ENCODE measurements at places on chromosomes 2 and 18.

DNA sequence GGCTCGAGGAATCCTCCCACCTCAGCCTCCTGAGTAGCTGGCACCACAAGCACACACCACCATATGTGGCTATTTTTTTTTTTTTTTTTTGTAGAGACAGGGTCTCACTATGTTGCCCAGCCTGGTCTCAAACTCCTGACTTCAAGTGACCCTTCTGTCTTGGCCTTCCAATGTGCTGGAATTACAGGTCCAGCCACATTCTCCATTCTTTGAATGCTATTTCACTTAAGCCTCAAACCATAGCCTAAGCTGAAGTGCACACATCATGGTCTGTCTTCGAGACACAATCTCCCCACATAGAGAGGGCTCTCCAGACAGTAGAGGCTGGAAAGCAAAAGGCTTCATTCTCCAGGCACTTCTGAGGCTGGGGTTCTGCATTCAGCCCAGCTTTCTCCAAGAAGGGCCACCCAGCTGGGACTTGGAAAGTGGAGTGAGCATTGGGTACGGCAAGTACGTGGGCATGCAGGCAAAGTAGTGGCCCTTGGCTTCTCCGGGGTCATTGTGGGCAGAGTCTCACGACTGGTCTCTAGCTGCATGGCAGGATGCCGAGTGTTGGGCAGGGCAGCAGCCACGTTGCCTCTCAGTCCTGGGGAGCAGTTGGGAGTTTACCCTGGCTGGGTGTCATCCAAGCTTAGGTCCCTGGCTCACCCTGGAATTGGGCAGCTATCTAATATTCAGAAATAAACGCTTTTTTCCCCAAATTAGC lies 78.2 kb upstream of the SMAD7 start:
- DNase-seq = peak; percentile 28

DNA sequence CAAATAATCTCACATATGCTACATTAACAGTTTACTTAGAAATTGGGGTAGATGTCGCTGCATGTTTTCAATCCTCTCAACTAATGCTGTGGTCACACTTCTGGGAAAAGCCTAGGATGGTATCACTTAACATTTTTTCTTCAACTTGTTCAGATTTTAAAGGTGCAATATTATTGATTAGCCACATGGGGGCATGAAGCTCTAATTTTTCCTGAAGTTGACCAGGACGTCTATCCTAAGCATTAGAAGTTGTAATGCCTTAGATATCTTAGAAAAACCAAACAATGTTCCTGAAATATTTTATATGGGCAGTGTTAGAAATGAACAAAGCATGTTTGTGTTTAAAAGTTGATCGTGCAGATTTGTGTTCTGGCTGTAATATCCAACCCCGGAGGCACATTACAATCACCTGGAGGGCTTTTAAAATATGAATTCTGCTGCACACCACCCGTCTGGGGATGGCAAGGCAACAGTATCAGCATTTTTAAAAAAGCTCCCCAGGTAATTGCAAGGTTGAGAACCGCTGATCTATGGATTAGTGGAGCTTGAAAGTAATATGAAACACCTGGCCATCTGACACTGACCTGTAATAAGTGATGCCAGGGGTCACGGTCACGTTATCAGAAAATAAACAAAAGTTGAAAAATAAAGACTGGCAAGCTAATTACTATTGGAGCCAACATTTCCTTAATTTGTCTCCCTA lies 100.5 kb upstream of the LMAN1 start:
- no peak for DNase-seq

DNA sequence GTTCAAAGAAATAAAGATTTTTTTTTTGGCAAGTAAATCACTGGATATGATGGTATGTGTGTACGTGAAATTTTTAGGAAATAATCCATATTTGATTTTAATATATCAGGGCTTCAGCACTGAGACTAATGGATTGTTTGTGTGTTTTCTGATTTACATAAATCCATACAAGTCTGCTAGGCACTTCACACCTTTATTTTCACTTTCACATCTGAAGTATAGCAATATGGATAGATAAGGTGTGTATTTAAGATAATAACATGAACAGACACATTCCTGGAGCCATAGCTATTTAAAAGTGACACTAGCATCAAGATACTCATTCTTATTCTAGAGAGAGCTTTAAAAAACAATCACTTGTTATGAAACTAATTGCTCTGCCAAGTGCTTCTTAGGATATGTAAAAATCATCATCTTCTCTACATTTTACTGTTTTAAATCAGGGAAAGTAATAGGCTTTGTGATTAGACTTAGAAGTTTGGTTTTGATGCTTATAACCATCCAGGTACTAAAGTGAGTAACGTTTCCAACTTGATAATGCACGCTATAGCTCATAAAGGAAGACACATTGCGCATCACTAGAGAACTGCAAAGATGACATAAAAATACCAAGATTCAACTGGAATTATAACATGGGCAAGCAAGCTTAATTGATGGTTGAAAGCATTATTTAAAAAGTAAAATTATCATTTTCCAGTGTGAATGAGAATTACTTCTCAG lies 208.9 kb downstream of the ZEB2 start:
- no peak for DNase-seq

DNA sequence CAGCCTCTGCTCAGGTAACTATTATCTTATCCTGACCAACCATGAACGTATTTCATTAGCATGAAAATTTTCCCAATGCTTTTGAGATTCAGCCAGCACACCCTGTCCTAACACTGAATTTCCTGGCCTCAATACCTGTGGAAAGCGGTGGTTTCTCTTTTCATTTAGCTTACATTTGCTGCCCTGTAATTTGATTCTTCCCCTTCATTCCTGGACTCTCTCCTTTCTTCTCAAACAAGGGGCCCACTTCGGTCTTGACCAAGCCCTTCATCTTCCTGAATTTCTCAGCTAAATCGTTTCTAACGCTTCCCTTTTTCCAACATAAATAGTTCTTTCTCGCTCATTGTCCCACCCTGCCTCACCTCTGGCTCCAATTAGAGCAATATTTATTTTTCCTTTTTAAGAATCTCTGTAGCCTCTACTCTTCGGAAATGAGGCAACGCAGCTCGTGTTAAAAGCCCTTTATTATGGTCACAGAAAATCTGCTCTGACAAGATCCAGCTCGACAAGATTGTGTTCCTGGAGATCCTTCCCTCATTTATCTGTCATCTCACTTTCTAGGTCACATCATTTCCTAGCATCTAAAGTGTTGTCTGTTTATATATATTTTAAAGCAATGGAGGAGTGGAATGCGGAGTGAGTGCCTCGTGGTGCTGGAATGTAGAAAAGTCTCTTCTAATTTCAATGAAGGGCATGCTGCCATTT lies 49.5 kb upstream of the BCL11A start:
- no peak for DNase-seq

- no peak for DNase-seq
Observed at GRCh38 chr2:149488706-149489440, 98.7 kb downstream of the MMADHC start.

DNA sequence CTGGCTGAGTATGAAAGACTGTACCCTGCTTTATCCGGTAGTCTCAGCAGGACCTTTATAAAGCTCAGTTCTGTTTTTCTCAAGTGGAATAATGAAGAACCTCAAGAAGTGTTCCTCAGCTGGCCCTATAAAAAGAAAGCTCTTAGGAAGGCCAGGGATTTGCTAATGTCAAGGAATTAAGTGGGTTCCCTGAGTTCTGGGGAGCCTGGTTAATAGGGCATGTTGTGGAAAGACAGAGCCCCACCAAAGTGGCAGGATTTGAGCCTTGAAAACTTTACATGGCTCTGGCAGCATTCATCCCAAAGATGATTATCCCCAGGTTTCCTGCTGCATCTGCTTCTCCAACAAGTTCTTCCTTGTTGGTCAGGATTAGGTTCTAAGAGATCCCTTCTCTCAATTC lies 6.9 kb upstream of the DYSF start:
- DNase-seq = no peak

- no peak for DNase-seq
Observed at GRCh38 chr2:184654945-184655344, 56.6 kb downstream of the ZNF804A start.

GRCh38 chr2:153005071-153005730 lies 286.8 kb downstream of the ARL6IP6 start:
- no peak for DNase-seq

DNA sequence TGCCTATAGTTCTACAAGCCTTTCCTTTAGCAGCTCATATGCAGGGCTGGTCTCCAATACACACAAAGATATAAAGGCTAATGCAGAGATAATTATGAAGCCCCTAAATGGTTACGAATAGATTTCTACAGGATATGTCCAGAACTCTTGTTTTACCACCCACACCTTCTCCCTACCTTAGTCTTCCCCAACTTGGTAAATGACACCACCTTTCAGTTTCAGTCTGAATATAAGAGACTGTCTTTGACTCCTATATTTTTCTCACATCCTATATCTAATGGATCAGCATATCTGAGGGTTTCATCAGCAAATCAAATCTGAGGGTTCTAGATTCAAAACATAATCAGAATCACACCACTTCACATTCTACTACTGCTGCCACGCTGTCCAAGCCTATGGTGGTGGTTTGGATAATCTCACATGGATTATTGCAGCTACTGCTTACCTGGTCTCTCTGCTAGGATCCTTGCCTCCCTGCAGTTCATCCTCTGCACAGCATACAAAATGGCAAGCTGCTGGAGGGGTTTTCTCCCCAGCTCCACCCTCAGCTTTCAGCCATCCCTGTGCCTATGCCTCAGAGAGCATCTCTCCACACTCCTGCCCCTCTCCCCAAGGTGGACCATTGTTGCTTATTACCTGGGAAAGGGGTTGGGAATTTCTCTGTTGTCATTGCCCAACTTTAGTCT lies 178.0 kb upstream of the SPOPL start:
- DNase-seq = no peak
